Right lobe of liver (tissue), 6 donors: ENCODE measurements at places on chromosomes 1 and 21. TPM values are rescaled to one million over a fixed set of nuclear protein-coding genes. Genes with fewer than 3 reads are reported as not detected.

The ITSN1 gene
- 63.1 TPM for total RNA-seq

The OR2T11 gene
- not detected for total RNA-seq

The ELAPOR1 gene
- 0.17 TPM for total RNA-seq

DNA sequence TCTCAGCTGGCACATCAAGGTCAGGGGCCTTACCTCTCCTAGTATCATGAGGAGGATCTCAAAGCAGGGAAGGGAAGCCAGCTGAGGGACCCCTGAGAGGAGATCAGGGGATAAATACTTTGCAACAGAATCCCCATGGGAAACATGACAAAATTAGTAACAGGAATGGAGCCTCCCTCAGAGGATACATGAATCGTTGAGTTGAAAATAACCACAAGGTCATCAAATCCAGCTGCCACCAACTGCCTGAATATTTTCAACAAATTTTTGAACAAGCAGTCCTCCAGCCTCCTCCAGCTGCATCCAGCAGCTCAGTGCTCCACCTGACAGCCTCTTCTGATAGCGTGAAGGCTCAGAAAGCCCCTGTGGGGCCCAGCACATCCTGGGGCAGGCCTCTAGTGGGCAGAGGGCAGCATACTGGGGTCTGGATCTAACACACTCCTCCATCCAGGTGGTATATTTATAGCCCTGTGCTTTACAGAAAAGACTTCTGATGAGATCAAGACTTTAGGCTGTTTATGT lies 404.3 kb downstream of the NTNG1 start:
- H3K4me3 ChIP-seq: no peak overlapping the region
- H3K27me3 ChIP-seq: no peaks in the 10 kb centered on the region
- no peak for DNase-seq
- no peaks in the 10 kb centered on the region for H3K4me1 ChIP-seq
- H3K36me3 ChIP-seq: no peaks in the 10 kb centered on the region
